ENCODE measurements at places on chromosomes 1 and 21. TPM values are rescaled to one million over a fixed set of nuclear protein-coding genes. Genes with fewer than 3 reads are reported as not detected.

The IGSF21 gene
- total RNA-seq, result not detected

The ALX3 gene
- not detected for total RNA-seq

The KRTAP19-1 gene
- not detected for total RNA-seq

The PLEKHA6 gene
- 21.9 TPM for total RNA-seq

The RHBDL2 gene
- 7.5 TPM for total RNA-seq

The ADAM30 gene
- total RNA-seq, result not detected

DNA sequence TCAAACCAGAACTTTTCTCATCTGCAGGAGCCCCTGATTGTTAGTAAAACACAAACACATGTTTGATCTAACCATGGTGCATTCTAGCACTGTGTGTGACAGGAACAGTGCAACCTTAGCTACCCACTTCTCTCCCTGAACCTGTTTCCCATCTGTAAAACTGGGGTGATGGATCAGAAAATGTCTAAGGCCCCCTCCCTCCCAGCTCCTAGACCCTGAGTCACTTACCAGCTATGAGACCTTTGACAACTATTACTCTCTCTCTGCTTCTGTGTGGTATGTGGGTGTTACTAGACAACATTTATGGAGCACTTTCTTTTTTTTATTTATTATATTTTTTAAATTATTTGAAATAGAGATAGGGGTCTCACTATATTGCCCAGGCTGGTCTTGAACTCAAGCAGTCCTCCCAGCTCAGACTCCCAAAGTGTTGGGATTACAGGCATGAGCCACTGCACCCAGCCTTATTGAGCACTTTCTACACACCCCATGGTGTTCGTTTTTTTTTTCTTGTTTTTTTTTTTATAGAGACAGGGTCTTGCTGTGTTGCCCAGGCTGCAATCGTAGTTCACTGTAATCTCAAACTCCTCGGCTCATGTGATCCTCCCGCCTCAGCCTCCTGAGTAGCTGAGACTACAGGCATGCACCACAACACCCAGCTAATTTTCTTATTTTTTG, 2.6 kb downstream of the INPP5B start:
- DNase-seq, result no peak

DNA sequence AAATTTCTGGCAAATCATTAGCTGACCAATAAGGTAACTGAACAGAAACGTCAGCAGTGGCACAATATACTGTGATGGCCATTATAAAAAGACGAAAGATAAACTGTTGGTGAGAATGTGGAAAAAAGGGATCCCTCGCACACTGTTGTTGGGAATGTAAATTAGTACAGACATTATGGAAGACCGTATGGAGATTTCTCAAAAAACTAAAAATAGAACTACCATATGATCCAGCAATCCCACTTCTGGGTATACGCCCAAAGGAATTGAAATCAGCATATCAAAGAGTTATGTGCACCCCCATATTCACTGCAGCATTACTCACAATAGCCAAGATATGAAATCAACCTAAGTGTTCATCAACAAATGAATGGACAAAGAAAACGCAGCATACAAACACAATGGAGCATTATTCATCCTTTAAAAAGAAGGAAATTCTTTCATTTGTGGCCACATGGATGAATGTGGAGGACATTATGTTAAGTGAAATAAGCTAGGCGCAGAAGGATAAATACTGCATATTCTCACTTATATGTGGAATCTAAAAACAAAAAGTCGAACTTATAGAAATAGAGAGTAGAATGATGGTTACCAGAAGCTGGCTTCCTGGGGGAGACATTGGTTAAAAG, 257.7 kb downstream of the RHOU start:
- no peak for DNase-seq

- no peak for DNase-seq
These were observed 331.4 kb downstream of the VAV3 start for GRCh38 chr1:107633596-107633995.

DNA sequence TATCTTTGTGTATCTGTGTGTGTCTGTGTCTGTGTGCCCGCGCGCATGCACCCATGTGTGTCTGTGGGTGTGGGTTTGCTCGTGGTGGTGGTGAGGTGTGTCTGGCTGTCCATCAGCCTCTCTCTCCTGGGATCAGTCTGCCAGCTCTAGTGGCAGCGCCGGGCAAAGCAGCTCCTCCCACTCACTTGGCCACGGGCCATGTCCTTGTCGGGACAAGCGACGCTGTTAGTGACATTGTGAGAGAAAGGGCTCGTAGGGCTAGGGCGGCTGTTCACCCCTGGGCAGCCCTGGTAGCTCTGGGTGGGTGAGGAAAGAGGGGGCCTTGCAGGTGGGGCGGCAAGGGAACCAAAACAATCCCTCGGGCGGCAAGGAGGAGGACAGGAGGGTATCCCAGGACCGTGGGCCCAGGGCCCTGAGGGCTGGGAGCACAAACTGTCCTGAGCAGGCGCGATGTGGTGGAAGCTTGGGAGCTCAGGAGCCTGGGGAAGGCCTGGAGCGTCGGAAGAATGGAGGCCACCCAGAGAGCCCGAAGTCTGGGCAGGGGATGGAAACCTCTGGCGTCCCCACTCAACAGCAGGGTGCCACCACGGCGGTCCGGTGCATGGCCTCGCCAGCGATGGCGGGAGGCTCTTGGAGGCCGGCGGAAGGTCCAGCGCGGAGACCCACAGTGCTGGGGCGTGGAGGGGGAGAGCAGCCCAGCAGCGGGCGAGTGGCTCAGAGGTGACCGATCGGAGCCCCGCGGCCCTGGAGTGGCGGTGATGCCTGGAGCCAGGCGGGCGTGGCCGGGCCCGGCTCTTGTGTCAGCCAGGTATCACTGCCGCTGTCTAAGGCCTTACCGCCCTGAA, 140.5 kb downstream of the LIPI start:
- DNase-seq, result no peak

GRCh38 chr21:44933199-44933917, 6.5 kb upstream of the SLX9 start:
- DNase-seq, result no peak

DNA sequence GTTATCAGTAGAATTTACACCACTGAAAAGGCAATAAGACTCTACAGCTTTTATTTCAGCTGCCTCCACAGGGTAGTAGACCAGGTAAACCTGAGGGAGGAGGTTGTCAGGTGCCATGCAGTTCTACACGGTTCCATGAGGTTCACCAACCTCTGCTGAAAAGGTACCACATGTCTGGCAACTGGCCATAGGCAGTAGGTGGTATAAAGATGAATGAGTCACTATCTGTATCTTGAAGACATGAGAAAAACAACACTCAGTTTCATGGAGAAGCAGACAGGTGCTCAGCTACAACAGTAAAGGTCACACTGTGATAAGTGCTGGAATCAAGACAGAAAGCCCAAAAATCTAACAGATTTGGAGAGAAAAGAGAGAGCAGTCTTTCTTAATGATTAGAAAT, 145.4 kb downstream of the PTGER3 start:
- no peak for DNase-seq

- peak; percentile 73 for DNase-seq
These were observed 5.0 kb upstream of the SH3BGRL3 start for GRCh38 chr1:26274801-26275425.

DNA sequence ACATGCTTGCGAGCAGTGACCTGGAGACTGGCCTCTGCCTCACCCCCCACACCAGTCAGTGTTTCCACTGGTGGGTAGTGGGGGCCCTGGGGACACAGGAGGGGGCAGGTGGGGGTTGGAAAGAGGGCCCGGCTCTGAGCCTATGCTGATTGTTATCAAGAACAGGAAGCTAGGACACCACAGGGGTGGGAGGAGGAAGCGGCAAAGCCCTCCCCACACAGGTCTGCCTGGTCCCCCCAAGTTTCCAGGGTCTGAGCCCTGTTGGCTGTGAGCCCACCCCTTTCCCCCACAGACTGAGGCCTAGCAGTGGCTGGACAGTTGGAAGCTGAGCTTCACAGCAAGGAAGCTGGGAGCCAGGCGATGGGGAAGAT, 1.6 kb upstream of the PTPN7 start:
- DNase-seq, result no peak

GRCh38 chr1:2382621-2383361, 8.6 kb downstream of the MORN1 start:
- DNase-seq, result peak; percentile 20

GRCh38 chr1:184622136-184622823, 132.4 kb downstream of the EDEM3 start:
- peak; percentile 77 for DNase-seq

GRCh38 chr21:35328856-35329455, 279.9 kb upstream of the RUNX1 start:
- DNase-seq, result no peak

DNA sequence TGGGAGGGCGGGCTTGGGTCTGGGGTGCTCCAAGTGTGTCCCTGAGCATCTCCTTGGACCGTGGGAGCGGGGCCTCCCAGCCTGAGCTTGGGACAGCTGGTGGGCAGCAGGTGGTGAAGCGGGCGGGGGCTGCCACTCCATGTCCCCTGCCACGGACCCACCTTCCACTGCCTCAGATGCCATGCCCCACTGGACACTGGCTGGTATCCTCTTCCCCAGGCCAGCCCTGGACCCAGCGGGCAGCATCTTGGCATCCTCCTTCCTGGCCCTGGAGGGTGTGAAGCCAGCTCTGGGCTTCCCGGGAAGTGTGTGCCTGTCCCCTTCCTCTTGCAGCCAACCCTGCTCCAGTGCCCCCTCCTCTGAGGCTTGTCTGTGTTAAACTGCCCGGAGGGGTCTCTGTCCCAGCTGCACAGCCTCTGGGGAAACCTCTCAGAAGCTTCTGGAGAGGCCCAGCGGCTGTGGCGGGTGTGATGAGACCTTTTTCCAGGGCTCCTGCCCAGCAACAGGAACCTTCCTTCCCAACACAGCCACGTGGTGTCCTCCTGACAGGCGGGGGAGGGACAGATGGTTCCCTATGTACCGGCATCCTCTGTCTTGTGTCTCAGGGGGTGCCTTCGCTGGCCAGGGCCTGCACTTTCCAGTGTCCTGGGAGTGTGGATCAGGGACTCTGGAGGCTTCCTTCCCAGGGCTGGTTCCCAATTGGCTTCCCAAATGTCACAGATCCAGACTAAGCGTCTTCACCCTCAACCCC, 81.6 kb upstream of the DISP3 start:
- DNase-seq, result no peak

GRCh38 chr1:200640963-200641401, 20.4 kb upstream of the KIF14 start:
- DNase-seq, result no peak

Measured in mammary epithelial cell (primary cell).